PC-3 (cell line): ENCODE measurements at places on chromosomes 5 and 9. TPM values are rescaled to one million over a fixed set of nuclear protein-coding genes. Genes with fewer than 3 reads are reported as not detected.

Gene GLT6D1
- total RNA-seq = not detected in 2 replicates

DNA sequence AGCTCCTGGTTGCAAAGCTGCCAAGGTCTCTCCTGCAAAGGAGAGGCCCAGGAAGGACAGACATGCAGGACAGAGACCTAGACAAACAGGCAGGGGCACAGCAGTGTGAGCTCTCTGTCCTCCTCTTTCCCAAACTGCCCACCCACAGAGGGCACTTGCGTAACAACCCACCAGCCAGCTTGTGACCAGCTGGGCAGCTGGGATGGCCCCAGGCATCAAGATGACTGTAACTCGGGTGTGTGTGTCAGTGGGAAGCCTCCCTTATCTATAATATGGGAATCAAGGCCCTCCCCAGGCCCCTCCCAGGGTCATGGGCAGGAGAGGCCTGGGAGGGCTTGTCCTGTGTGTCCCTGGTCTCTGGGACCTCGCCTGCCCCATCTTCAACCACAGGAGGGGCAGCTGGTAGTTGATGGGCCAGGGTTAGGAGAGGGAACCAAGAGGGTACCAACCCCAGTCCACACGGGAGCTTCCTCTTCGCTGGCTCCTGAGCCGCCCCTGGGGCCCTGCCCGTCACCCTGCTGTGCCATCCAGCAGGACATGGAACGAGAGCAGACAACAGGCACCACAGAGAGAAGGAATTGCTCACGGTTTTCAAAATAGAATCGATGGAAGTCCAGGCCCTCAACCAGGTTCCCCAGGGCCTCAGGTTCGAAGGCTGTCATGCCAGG lies 37.9 kb downstream of the SLC6A7 start:
- H3K27ac ChIP-seq = no peak overlapping the region
- H3K4me3 ChIP-seq = no peak overlapping the region

- no peaks in the 10 kb centered on the region for H3K27me3 ChIP-seq
- no peaks in the 10 kb centered on the region for H3K4me1 ChIP-seq
- no peak for DNase-seq
- H3K4me3 ChIP-seq = no peak overlapping the region
Observed at GRCh38 chr9:124499216-124499615, 8.0 kb downstream of the NR5A1 start.

DNA sequence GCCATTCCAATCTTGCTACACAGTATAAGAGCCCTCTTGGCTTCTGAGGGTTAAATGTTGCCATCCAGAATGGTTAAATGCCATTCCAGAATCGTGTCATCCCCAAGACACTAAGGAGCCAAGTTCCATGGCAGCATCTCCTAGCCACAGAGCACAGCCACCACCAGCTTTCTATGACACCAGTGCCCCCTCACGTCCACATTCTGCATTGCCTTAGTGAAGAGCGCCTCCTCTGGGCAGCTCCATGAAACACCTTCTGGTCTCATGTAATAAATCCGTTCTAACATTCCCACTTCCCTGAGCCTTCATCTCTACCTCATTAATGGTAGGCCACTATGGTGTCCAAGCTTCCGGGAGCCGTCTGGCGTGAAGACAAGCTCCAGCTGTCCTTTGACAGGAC lies 12.4 kb downstream of the CBY3 start:
- no peaks in the 10 kb centered on the region for H3K27me3 ChIP-seq
- no peak overlapping the region for H3K27ac ChIP-seq
- no peak overlapping the region for H3K4me3 ChIP-seq
- H3K36me3 ChIP-seq = no peaks in the 10 kb centered on the region
- no peaks in the 10 kb centered on the region for H3K4me1 ChIP-seq

DNA sequence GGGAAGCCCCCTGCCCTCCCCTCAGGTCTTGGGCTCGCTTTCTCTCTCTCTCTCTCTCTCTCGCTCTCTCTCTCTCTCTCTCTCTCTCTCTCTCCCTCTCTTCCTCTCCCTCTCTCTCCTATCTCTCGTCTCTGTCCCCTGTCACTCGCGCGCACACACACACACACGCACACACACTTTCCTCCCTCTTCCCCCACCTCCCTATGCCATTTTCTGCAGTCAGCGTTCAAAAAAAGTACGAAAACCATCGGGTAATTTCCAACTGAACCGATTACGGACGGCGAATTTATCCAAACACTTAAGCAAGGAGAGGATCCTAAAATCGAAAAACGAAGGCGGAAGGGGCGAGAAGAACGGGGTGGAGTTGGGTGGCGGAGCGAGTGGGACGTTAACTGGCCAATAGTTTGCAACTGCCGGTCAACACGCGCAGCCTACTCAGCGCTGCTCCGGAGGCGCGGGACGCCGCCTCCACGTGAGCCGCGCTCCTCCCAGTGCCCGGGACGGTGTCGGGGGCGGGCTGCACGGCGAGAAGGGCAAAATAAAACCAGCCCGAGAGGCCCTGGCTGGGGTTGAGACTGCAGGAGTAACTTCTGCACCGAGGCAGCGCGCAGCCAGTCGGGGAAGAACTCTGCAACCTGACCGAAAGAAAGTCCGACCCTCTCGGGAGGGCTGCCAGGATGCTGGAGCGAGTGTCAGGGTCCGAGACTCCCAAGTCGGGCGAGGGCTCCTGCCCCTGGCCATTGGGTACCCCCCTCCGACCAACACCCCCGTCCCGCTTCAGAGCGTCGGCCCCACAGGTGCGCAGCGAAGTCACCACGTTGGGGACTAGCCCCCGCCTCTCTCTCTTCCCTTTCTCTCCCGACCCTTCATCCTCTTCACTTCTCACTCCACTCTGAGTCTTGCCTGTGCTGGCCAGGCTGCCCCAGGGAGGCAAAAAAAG lies 24.9 kb upstream of the ELAVL2 start:
- peaks cover 4% of the 10 kb centered on the region; the same call in 1 of the 2 replicates for H3K4me1 ChIP-seq
- no peak overlapping the region for H3K4me3 ChIP-seq
- no peaks in the 10 kb centered on the region for H3K36me3 ChIP-seq
- no peak overlapping the region for H3K27ac ChIP-seq
- no peaks in the 10 kb centered on the region for H3K27me3 ChIP-seq
